ENCODE measurements at places on chromosomes 5 and 9.

DNA sequence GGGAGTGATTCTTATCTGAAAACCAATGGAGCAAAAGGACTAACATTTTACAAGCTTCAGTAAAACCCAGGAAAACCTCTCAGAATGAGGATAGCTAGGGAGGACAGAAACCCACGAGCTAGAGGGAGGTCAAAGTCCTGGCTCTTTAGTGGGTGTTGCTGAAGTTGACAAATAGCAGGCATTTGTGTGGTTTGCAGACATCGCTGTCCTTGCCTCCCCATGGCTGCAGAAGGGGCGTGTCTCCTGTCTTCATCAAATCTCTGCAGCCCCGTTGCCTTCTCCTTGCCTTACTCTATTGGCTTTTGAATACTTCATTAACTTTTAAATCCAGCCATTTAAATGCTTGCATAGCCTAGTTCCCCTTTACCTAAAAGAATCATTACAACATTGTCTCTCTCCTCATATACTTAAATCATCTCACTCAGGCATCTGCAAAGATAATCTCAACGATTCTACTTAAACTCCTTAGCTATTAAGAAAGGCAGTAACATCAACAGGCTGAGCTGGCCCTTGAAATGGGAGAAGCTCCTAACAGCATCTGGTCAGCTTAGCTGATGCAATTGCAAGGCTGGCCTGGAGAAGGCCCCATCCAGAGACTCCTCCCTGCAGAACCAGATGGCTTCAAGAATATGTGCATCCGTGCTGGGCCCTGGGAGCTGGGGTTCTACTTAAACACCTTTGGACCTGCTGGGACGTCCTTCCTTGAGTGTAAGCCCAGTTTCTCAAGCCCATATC lies 152.8 kb upstream of the TAS2R1 start:
- DNase-seq = no peak

DNA sequence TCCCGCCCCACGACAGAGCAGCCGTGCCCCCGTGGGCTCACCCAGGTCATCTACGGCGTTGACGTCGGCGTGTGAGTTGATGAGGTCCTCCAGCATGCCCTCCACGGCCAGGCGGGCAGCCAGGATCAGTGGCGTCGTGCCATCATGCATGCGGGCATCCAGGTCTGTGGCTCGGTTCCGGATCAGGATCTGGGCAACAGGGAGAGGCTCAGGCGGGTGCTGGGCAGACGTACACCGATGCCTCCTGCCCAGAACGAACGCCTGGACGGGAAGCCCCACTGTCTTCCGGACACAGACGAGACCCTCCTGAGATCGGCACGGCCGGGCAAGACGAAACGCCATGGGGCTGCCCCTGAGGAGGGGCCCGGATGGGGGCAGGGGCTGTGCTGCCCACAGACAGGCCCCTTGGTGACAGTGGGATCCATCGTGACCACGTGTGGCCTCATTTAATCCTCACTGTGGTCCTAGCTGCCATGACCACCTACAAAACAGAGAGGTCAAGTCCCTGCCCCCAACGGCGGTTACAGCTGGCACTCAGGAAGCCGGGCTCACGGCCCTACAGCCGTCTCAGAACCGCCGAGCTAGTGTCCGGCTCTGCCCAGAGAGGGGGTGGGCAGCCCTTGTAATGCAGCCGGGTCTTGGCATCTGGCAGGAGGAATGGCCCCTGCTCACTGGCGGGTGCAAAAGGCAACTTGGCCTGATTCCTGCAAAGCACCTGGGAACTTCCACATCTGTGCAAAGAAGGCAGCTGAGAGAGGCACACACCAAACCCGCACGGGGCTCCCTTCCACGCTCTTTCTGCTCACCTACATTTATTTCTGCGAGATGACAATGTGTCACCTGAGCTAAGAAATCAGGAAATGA lies 16.5 kb upstream of the SEC16A start:
- DNase-seq = no peak

GRCh38 chr5:132684922-132685720 lies 11.3 kb downstream of the IL4 start:
- DNase-seq = no peak

DNA sequence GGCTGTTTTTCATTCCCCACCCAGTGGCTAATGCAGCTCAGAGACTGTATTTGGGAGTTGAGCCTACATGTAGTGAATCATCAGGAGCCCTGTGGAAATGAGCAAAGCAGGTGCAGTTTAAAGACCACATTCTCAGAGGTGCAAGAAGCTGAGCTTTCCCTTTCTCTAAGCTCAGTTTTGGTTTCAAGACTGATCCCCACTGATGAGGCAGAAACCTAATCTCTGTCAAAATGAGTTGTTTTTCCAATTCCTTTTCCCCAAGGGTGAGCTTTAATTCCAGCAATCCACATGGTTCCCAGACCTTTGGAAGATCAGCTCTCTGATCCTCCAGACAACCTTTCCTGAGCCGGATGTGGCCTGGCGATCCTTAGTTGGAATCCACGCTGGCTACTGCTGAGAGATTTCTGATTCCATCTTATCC lies 420.5 kb downstream of the EBF1 start:
- DNase-seq = no peak

- no peak for DNase-seq
Measured at GRCh38 chr5:67209141-67209771, 12.7 kb upstream of the CD180 start.

GRCh38 chr5:157576678-157577077 lies 1.1 kb upstream of the ADAM19 start:
- DNase-seq = no peak

GRCh38 chr9:137044037-137044436 lies 1.9 kb downstream of the NPDC1 start:
- DNase-seq = no peak

- DNase-seq = no peak
Measured at GRCh38 chr9:4366591-4367330, 66.9 kb upstream of the GLIS3 start.

DNA sequence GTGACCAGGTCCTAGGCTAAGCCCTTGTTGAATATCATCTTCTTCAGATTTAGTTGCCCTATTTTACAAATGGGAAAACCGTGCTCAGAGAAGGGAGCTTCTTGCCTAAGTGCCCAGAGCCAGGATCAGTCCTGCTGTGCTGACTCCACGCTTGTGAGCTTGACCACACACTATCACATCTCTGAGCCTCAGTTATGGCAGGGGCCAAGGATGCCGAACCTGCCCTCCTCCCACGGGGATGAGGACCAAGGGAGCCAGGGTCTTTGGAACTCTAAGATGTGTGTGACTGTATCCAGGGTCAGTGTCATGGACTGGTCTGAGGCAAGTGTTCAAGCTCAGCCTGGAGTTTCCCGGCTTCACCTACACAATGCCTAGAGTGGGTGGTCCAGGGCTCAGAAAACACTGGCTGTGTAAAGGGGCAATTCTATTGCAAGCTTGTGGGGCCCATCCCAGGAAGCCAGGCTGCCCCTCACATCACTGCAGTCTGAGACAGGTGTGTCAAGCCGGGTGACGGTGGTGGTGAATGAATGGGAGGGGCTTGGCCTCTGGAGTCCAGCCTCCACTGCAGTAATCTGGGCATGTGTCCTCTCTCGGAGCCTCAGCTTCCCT lies 235.7 kb downstream of the PBX3 start:
- DNase-seq = no peak

DNA sequence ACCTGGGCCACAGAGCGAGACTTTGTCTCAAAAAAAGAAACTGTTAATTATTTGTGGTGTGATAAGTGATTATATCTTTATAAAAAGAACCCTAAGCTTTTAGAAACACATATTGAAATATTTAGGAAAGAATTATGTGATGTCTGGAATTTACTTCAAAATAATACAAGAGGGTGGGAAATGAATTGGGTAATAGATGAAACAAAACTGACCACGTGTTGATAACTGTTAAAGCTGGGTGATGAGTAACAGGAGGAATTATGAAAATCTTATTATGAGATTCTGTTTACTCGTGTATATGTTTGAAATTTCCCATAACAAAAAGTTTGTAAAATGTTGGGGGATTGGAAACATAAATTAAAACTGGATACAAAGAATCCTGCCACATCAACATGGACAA lies 33.0 kb upstream of the PPP2CA start:
- no peak for DNase-seq

DNA sequence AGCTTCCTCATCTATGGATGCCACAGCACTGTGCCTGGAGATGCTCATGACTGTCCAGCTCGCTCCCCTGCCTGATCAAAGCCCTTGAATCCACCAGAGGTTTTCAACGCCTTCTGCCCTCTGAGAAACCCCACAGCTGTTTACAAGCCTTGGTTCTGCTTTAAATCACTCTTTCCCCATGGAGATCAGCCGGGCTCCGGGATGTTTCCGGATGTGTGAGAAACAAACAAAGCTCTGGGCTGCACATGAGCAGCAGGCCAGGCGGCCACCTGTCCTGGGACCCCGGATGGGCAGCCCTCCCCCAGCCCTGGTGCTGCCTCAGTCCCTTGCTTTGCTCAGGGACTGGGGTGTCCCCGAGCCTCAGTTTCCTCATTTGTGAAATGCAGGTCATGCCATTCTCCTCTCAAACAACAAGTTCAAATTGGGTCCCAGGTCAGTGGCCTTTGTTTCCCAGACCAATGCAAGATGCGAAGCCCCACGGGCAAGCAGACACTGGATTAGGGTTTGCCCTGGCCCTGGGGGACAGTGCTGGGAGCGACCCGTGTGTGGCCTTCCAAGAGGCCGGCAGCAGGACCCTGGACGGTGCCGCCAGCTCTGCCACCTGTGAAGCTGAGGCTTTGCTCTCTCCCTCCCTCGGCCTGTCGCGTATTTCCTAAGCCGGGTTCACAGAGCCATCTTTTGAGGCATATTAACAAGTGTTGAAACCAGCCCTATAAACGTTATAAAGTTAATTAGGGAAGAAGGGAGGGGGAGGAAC lies 42.4 kb upstream of the PHYKPL start:
- DNase-seq = no peak

DNA sequence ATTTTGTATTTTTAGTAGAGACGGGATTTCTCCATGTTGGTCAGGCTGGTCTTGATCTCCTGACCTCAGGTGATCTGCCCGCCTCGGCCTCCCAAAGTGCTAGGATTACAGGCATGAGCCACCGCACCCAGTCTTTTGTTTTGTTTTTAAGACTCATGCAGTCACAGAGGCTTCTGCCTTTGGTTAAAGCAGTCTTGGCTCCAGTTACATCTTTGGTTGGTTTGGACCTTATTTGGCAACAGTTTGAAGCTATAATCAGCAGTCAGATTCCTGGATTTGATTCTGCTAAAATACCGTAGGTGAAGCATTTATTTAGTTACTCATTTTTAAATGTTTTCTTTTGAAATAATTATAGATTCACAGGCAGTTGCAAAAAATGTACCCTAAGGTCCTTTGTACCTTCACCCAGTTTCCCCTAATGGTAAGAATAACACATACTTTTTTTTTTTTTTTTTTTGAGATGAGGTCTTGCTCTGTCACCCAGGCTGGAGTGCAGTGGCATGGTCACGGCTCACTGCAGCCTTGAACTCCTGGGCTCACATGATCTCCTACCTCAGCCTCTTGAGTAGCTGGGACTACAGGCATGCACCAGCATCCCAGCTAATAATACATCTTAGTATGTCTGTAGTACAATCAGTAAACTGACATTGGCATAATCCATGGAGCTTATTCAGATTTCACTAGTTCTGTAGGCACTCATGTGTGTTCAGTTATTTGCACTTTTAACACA lies 15.7 kb downstream of the USP20 start:
- no peak for DNase-seq

DNA sequence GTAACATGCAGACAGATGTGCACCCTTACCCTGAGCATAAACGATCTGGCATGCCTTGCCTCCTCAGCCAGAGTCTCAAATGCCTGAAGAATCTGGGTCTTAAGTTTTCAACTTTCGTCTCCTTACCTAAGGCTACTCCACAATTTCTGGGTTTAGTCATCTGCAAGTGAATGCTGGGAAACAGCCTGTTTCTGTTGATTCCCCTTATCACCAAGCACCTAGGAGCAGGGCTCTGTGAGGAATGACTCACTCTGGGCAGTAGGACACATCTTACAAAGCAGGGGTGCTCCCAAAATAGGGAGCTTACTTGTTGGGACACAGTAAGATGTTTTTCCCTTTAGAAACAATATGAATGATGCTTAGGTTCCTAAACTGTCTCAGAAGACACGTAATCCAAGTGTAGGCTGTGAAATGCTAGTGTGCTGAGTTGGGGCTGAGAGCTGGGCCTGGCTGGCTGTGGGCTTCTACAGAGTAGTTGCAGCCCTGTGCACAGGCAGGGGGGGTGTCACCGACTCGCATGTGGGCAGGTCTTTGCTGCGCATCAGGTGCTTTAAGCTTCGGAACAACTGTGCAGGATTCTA lies 58.0 kb downstream of the DAP start:
- no peak for DNase-seq

DNA sequence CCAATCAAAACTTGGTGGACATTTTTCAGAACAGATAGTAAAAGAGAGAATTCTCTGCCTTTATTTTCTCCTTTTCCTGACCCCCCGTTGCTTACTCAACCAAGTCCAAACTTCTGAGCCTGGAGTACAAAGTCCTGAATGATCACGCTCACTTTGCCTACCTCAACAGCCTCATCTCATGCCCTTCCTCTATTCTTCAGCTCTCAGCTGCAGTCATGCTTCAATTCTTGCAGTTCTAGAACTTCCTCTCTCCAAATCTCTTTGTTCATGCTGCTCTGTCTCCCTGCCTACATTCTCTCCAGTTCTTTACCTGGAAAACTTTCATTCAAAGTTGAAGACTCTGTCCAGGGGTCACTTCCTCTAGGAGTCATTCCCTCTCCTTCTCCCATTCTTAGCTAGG lies 398.5 kb upstream of the SLC24A2 start:
- DNase-seq = no peak

- DNase-seq = no peak
Measured at GRCh38 chr9:112076814-112077213, 98.3 kb downstream of the SUSD1 start.

DNA sequence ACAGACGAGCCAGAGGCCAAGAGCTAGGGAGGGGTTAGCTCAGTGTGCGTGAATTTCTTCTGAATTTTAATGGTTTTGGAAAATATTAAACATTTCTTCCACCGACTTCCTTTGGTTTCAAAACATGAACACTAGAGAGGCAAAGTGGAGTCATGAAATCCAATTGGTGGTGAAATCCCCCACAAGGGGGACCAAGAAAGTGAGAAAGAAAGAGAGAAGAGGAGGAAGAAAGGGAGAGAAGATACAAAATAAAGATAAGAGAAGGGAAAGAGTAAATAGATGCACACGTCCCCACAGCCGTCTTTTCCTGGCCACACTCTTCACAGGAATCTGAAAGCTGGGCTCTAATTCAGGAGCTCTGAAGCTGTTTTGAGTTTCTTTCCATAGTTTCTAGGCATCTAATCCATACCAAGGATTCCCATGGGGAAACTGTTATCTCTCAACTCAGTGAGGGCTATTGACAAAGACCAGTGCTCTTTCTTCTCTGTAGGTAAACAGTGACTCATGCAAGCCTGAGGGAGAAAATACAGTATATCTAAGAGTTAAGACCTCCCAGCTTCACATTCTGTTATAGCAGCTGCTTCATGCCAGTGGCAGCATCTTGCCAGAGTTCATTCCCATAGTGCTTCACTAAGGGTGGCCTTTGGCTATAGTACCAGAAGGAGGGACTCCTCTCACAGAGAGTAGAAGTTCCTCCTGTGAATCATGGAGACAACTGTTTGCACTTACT lies 115.8 kb upstream of the LIFR start:
- DNase-seq = no peak
